ENCODE measurements at places on chromosomes 5 and 9. TPM values are rescaled to one million over a fixed set of nuclear protein-coding genes. Genes with fewer than 3 reads are reported as not detected.

DNA sequence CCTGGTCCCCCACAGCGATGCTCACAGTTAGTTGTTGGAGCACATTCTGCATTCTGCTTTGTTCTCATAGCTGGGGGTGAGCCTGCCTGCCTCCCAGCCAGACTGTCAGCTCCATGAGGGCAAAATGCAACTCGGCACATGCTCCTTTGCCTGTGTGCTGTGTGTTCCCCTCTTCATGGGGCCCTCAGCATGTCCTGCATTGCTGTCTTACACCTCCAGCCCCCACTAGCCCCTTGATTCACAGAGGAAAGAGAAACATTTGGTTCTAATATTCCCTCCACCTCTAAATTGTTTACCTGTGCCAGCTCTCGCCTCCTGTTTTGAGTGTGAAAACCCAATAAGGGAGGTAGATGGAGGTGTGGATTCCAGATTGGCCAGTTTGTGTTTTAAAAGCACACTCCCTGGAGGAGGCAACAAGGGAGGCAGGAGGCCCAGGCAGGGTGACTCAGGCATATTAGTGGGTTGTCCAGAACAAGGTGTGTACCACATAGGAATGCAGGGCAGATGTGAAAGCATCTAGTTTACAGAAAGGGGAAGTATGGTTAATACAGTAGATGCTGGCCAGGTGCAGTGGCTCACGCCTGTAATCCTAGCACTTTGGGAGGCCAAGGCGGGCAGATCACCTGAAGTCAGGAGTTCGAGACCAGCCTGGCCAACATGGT, 224.6 kb downstream of the AGTPBP1 start:
- no peak for DNase-seq
- H3K36me3 ChIP-seq, result no peaks in the 10 kb centered on the region
- no peaks in the 10 kb centered on the region for H3K27me3 ChIP-seq
- peaks cover 10% of the 10 kb centered on the region for H3K4me1 ChIP-seq
- H3K27ac ChIP-seq, result no peak overlapping the region

DNA sequence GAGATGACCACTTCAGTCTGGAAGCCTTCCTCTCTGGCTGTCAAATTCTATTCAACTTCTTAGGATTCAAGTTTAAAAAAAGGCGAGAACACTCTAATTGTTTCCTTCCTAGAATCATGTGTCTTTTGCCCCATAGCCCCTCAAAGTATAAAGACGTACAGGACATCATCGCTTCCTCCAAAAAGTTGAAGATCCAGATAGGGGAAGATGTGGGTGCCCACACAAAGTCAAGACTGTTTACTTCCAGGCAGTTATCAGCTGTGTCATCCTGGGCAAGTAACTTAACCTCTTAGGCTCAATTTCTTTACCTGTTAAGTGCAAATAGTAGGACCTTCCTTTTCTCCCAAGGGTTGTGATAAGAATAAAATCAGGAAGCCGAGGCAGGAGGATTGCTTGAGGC, 40.1 kb downstream of the PPARGC1B start:
- H3K27ac ChIP-seq, result no peak overlapping the region
- H3K4me1 ChIP-seq, result peaks cover 21% of the 10 kb centered on the region
- H3K27me3 ChIP-seq, result no peaks in the 10 kb centered on the region
- no peak for DNase-seq
- H3K4me3 ChIP-seq, result no peak overlapping the region

GRCh38 chr9:12698986-12699385, 5.8 kb downstream of the TYRP1 start:
- H3K27ac ChIP-seq, result no peak overlapping the region
- no peaks in the 10 kb centered on the region for H3K4me1 ChIP-seq
- no peaks in the 10 kb centered on the region for H3K36me3 ChIP-seq
- no peak for DNase-seq

HTR4 gene
- polyA plus RNA-seq, result 1.6 TPM

- H3K4me1 ChIP-seq, result no peaks in the 10 kb centered on the region
- no peaks in the 10 kb centered on the region for H3K27me3 ChIP-seq
- no peaks in the 10 kb centered on the region for H3K36me3 ChIP-seq
Observed at GRCh38 chr9:6226696-6227095, 11.1 kb downstream of the IL33 start.

DNA sequence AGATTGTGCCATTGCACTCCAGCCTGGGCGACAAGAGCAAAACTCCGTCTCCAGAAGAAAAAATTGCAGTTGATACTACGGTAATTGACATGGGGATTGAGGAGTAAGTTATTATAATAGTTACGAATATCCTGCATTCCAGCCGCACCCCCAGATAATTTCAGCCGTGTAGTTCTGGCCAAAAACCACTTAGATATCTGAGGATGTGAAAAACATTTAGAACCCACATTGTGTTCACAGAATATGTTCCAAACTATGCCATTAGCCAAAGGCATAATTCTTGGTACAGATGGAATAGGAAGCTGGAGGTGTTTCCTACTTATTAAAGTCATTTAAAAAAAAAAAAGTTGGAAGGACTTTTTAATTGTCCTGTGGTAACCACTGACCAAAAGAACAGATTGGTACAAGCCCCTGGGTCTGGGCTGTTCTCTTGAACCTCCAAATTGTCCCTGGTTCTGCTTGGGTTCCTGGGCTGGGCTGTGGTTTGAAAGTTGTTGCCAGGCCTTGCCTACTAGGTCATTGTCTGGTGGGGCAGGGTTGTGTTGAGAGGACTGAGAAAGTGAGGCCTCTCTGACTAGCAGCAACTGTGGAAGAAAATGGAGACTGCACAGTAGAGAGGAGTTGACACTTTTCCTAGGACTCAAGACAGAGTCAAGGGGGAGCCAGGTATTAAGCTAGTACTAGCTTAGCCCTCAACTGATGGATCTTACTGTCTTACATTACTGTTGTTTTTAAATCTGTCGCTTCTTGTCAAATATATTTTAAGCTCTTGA, 198.8 kb downstream of the NR3C1 start:
- H3K36me3 ChIP-seq, result no peaks in the 10 kb centered on the region
- H3K4me1 ChIP-seq, result peaks cover 6% of the 10 kb centered on the region
- H3K4me3 ChIP-seq, result no peak overlapping the region
- no peak for DNase-seq

DNA sequence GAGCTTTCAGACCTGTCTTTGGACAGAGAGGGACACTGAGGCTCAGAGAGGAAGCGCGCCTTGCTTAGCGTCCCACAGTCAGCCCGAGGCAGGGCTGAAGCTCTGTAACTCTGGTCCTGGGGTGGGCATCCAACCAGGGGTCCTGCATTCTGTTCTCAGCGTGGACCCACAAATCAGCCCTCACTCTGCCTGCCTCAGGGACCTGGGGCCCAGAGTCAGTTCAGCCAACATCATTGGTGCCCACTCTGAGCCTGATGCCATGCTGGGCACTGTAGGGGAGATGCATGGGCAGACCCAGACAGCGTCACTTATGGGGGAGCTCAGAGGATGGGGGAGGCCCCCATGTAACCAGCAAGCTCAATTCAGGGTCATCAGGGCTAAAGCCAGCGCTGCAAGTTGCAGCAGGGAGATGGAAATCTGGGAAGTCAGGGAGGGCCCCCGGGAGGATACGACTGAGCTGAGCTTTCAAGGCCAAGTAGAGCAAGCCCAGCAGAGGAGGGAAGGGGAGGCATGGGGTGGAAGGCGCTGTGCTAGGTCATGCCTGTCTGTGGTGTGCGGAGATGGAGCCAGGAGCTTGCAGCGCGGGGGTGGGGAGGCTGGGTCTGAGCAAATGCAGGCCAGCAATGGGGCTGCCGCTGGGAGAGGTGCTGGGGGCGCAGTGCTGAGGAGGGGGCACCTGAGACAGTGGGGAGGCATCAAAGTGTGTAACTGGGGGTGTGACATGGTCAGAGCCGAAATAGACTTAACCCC, 21.1 kb downstream of the CORO2A start:
- no peaks in the 10 kb centered on the region for H3K27me3 ChIP-seq
- H3K27ac ChIP-seq, result no peak overlapping the region
- no peak overlapping the region for H3K4me3 ChIP-seq
- no peak for DNase-seq
- H3K36me3 ChIP-seq, result no peaks in the 10 kb centered on the region

MARCHF6 gene
- 205 TPM for polyA plus RNA-seq

SPOCK1 gene
- polyA plus RNA-seq, result 167 TPM

PDLIM4 gene
- polyA plus RNA-seq, result 35.1 TPM

OR13C3 gene
- not detected for polyA plus RNA-seq

IGFBPL1 gene
- polyA plus RNA-seq, result 10.4 TPM

DNA sequence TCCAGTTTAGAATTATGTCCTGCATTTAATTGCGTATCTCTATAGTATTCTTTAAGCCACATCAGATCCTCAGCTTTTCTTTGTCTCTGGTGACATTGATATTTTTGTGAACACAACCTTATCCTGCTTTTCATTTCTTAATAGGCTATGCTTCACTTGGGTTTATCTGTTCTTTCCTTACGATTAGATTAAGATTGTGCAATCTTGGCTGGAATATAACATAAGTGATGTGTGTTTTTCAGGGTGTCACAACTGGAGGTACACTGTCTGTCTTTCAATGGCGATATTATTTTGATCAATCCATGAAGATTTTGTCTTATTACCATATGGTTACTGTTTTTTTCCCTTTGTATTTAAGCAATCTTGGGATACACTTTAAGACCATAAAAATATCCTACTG, 23.6 kb downstream of the NAA35 start:
- no peak overlapping the region for H3K4me3 ChIP-seq
- no peak for DNase-seq
- H3K36me3 ChIP-seq, result peaks cover 8% of the 10 kb centered on the region
- no peaks in the 10 kb centered on the region for H3K27me3 ChIP-seq

KCNN2 gene
- polyA plus RNA-seq, result 17.4 TPM

DNA sequence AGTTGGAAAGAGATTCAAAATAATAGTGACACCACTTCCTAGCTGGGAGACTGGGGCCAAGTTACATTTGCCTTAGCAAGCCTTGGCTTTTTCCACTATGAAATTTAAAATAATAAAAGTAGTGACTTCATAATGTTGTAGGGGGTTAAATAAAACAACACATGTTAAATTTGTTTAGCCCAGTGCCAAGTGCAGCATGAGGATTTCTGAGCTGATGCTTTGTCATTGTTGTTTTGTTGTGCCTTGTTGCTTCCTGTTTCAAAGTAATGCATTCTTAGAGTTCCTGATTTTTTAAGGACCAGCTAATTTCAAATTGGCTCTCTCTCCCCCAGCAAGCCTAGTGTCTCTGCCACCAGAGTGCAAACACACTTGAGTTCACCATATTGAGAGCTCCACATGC, 270.7 kb upstream of the PAPPA start:
- no peaks in the 10 kb centered on the region for H3K36me3 ChIP-seq
- no peaks in the 10 kb centered on the region for H3K27me3 ChIP-seq
- H3K4me1 ChIP-seq, result no peaks in the 10 kb centered on the region
- DNase-seq, result no peak

COQ4 gene
- polyA plus RNA-seq, result 94.9 TPM

DNA sequence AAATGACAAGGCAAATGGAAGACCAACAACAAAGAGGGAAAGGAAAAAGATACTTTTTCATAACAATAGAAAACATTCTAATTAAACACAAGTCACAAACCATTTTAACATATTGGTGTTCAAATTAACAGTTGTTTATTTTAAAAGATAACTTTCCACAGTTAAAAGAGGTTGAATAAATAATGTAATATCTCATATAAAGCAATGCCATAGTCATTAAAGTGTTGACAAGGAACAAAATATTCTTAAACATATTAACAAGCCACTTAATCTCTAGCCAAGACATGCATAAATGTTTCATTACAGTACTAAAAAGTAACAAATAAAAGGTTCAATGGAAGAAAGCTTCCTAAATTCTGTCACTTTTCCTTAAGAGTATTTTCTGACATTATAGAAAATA, 12.6 kb downstream of the TMEM161B start:
- no peak overlapping the region for H3K4me3 ChIP-seq
- H3K27me3 ChIP-seq, result no peaks in the 10 kb centered on the region
- DNase-seq, result no peak
- no peak overlapping the region for H3K27ac ChIP-seq

DNA sequence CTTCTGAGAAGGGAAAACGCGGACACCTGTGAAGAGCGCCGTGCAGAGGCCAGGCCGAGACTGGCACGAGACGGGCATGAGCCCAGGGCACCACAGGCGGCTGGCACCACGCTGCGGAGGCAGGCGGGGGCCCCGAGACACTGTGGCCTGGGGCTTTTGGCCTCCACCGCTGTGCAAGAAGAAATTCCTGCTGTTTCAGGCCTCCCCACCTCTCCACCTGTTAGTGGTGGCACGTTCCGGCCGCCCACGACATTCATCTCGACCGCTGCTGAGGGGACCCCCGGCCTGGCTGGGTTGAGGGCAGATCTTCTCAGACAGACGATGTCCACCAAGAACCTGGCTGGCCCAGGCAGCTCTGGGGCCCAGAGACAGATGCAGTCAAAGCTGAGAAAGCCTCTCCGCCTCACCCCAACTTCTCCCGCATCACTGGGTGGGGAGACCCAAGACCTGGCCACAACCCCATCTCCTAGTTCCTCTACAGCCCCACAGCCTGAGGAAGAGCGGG, 11.5 kb downstream of the NACC2 start:
- H3K27me3 ChIP-seq, result no peaks in the 10 kb centered on the region
- H3K36me3 ChIP-seq, result peaks cover 43% of the 10 kb centered on the region
- no peak overlapping the region for H3K4me3 ChIP-seq
- H3K27ac ChIP-seq, result no peak overlapping the region

DNA sequence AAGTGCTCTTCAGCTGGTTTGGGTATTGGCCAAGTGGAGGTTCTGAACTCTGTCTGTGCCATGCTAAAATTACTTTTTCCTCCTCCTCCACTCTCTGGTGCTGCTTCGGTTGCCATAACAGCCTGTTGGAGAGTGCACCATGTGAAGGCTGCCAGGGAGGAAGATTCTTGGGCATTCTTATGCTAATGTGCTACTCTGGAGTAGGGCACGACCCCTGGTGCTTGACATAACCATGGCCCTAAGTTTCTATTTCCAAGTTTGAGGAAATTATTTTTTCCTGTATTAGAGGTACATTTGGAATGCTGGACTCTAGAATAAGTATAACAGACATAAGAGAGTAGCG, 111.6 kb downstream of the ARHGAP26 start:
- H3K36me3 ChIP-seq, result no peaks in the 10 kb centered on the region
- no peak for DNase-seq
- no peak overlapping the region for H3K4me3 ChIP-seq
- H3K27me3 ChIP-seq, result no peaks in the 10 kb centered on the region
- H3K27ac ChIP-seq, result no peak overlapping the region
- H3K4me1 ChIP-seq, result peaks cover 20% of the 10 kb centered on the region

FBXW2 gene
- 50.0 TPM for polyA plus RNA-seq

DNA sequence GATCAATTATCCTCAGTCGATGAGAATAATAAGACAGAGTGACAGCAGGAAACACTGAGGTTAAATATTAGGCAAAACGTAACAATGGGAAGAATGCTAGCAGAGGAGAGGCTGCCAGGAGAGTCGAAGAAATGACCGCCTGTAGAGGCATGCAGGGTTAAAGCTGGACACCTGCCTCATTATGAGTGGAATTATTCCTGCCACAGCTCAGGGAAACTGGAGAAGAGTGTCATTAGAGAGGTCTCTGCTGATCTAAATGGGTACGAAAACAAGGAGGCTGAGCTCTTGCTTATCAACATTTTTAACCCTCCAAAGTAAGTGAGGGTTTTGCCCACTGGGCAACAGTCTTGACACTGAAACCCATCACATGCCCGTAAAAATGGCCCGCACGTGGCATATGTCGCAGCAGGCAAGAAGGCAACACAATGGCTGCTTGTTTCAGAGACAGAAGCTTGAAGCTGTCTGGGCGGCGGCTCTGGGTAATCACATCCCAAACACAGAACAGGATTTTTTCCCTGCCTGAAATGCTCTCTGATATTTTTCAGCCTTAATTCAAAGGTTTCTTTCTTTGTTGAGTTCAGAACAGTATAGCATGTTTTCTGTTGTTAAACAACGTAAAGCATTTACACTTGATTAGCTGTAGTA, 118.7 kb downstream of the MED27 start:
- no peaks in the 10 kb centered on the region for H3K36me3 ChIP-seq
- H3K27me3 ChIP-seq, result no peaks in the 10 kb centered on the region
- H3K27ac ChIP-seq, result peak overlapping the region; percentile 82
- no peak for DNase-seq
- peaks cover 17% of the 10 kb centered on the region for H3K4me1 ChIP-seq

Measured in spinal cord (tissue), 10 donors.